ENCODE measurements at places on chromosomes 4 and X. TPM values are rescaled to one million over a fixed set of nuclear protein-coding genes. Genes with fewer than 3 reads are reported as not detected.

DNA sequence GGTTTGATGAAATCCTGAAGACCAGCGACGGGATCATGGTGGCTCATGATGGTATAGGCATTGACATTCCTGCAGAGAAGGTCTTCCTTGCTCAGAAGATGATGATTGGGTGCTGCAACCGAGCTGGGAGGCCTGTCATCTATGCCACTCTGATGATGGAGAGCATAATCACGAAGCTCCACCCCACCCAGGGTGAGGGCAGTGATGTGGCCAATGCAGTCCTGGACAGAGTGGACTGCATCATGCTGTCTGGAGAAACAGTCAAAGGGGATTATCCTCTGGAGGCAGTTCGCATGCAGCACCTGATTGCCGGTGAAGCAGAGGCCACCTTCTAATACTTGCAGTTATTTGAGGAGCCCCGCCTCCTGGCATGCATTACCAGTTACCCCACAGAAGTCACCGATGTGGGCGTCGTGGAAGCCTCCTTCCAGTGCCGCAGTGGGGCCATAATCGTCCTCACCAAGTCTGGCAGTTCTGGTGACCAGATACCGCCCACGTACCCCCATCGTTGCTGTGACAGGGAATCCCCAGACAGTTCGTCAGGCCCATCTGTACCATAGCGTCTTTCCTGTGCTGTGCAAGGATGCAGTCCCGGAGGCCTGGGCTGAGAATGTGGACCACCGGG is 140.1 kb downstream of the EDA2R start:
- no peak for DNase-seq

- DNase-seq = no peak
Observed at GRCh38 chrX:69428216-69428615, 75.9 kb upstream of the NALF2 start.

DNA sequence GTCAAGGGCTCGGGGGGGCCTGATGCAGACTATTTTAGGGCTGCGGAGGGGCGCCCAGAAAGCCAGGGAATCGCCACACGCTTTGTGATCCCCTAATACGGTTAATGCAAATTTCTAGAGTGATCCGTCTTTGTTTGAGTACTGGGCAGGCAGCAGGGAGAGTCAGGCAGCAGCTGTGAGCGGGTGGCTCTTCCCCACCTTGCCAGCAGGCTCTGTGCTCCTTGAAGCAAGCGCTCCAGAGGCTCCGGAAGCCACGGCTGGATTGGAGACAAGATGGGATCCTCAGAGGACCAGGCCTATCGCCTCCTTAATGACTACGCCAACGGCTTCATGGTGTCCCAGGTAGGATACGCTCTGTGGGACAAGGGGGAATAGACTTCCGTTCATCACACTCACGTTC is at the start of gene ASMT:
Gene ASMT, plus strand, starts transcription at position 133 of the 400 bp plus-strand sequence. Its CDS starts 141 bp downstream, at position 274.
- DNase-seq = no peak

DNA sequence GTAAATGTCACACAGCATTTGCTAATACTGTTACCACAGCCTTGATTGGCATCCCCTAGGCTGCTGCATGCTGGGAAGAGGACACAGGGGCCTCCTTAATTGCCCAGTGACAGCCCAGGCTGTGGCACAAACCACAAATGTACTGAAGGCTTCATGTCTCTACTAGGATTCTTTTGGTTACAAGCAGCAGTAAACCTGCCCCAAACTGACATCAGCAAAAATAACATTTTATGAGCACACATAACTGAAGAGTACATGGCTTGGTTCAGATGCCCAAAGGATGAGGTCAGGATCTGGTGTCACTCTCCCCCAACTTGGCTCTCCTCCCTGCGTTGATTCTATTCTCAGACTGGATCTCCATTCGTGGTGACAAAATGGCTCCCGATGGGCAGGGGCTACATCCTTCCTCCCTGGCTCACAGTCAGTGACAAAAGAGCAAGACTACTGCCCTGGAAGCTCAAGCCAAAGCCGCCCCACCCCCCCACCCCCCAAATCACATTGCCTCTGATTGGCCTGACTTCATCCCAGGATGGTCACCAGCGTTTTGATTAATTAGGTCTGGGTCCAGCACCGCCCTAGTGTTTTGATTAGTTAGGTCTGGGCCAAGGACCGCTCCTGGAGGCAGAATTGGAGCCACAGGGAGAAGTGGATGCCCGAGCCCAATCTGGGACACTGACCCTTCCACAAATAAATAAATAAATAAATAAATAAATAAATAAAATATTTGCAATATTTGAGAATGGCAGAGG is 180.5 kb upstream of the RBPJ start:
- no peak for DNase-seq

GRCh38 chr4:10611673-10612072 is 72.9 kb downstream of the CLNK start:
- no peak for DNase-seq

GRCh38 chr4:163603257-163603656 is 108.8 kb downstream of the TMA16 start:
- no peak for DNase-seq

DNA sequence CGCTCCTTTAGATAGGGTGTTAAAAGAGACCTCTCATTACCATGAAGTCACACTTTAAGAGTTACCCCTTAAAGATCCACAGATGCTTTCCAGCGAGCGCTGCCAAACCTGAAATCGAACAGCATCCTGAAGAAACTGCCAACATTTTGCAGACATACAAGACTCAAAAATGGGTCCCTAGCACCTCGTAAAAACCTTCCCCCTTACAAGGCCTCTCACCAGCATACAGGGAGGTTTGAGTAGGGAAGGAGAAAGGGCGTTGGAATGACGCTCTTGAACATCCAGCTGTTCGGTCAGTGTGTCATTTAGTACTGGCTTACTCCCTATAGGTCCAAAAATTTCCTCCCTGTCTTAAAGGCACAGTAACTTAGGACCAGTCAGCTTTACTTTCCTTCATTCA is 45.3 kb upstream of the PGRMC1 start:
- no peak for DNase-seq

DNA sequence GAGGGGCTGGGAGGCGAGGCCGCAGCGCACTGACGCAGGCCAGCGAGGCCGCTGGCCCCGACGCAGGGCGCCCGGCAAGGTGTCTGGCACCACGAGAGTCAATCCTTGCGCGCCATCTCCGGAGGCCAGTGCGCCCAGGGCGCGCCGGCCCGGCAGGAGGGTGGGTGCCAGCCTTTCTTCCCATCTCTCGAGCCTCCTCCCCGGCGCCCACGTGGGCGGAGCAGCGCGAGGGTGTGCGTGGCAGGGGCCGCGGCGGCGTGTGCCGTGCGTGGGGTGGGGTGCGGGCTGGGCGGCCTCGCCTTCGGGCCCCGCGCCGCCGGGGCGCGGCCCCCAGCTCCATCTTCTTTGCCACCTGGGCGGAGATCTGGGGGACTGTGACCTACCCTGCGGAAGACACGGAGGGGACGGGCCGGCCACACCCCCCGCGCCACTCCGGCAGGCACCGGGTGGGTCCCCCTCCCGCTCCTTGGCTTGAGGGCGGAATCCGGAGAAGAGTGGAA is 877 bp downstream of the JAKMIP1 start:
- DNase-seq = peak; percentile 59

DNA sequence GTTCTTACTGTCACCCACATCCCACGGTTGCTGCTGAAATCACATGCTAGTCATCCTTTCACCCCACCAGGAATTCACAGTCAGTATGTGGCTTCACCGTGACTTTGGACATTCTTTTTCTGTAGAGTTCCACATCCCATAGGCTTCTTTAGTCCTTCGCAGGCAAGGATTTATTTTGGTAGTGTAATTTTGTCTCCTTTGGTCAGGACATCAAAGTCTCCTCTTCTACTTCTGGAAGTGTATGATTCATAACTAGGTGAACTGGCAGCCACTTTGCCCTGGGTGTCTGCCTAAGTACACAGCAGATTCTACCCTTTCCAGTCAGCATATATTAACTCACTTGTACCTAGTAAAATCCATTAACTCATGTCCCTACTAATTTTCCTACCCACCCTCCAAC is 38.3 kb upstream of the MMAA start:
- no peak for DNase-seq

GRCh38 chr4:155889031-155889793 is 14.3 kb upstream of the TDO2 start:
- DNase-seq = no peak

- DNase-seq = no peak
Observed at GRCh38 chrX:12701628-12702027, 89.6 kb upstream of the PRPS2 start.

DNA sequence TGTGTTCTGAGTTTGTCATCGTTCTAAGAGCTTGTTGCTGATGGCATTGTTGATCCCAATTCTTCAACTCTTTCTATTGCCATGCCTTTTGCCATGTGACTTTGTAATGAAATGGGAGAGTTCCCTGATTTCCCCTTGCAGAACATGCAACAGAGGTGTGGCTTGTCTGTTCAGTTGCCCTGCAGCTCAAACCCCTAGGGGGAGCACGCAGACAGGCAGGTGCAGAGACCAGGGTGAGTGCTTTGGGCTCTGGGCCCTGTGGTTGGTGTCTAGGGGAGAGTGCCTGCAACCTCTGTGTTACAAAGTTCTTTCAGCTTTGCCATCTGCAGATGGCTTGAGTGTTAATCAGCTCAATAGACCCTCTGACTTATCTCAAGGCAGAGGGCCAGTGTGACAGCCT is 332.7 kb downstream of the MID1IP1 start:
- no peak for DNase-seq

GRCh38 chrX:30688641-30689040 is 35.4 kb downstream of the GK start:
- DNase-seq = no peak

DNA sequence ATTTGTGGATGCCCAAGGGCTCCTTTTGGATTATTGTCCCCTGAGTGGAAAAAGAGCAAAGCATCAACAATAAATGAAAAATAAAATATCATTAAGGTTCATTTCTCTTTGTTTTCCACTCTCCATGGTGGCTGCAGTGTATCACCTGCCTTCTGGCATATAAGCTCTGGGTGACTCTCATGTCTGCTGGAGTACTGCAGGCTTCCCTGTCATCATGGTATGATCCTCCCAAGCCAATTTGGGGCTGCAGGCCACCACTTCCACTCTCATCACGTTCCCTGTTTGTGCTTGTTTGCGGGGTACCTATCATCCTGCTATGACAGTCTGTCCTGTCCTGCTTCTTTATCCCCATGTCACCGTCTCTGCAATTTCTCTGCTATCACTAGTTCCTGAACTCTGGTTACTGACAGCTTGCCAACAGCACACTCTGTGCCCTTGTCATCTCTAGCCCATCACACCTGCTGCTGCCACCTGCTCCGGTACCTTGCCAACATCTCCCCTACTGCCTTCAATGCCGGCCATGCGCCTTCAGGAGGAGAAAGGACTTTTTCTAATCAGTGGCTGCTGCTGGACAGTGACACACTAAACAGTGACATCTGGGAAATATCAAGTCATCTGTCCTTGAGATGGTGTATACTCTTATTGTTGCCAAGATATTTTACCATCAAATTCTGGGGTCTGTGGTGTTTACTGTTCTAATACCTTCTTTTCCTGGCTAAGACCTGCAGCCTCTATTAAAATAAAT is 23.0 kb upstream of the FGF5 start:
- DNase-seq = no peak

DNA sequence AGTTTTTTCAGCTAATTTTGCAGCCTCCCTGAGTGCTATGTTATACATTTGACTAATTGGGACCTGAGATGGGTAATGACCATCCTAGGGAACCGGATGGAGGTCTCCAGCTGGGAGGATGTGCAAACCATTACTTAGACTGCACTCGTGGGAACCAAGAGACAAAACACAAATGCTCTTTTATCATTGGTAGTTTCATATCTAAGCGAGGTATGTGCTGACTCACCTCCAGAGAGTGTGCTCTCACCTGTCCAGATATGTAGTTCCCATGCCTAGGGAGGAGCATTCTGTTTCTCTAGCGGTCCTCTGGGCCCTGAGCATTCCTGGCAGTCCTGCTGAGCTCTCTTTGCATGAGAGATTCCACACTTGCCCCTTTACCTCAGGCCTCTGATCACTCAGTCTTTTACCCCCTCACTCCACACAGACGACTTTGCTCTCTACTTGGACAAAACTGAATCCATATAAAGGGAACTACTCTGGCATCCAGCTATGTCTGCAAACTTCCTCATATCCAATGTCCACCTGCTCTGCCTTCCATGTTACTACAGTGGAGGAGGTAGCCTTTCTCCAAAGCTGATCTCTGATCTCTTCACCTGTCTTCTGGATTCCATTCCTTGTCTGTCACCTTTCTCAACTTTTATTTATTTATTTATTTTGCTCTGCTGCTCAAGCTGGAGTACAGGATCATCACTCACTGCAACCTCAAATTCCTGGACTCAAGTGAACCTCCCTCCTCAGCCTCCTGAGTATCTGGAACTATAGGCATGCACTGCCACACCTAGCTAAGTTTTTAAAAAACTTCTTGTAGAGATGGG is 88.4 kb downstream of the LRP2BP start:
- no peak for DNase-seq

DNA sequence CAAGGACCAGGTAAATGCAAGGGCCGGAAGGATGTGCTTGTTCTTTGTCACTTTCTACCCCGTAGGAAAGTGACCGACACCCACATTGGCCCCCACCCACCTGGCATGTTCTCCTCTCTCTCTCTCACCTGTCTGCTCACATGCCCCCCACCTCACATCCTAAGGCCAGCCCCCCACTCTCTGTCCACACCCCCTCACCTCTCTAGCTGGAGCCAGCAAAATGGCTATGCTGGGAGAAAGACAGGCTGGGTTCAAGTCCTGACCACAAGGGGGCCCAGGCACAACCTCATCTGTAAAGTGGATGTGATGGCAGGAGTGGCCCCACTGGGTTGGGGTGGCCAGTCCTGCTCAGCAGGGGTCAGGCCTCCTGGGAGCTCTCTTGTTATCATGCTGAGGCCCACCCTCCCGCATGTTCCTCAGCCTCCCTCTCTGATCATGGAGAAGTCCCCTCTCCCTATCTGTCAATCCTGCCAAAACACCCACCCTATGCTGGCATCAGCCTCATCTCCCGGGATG is 1.7 kb upstream of the PPP2R2C start:
- no peak for DNase-seq

DNA sequence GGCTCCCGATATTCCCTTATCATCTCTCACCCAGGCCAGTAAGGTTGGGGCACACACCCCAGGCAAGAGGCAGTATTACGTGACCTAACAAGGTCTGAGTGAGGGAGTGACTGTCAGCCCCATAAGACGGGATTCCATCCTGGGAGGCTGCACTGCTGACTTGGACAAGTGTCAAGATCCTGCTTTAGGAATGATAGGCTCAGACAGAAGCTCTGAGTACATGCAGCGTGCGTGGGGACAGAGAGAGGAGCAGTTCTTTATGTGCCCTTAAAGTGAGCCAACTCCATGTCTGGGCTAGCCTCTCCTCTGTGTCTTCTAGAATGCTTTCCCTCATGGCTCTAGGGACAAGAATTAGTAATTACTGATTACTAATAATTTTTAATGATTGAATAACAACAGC is 142.2 kb upstream of the PRPS2 start:
- DNase-seq = no peak

Gene APLN
- 0.11 TPM for total RNA-seq

Gene FAM193A
- total RNA-seq = 26.9 TPM

Gene ZMAT1
- total RNA-seq = 3.2 TPM

Gene MAGEE2
- total RNA-seq = not detected

Gene HTN3
- total RNA-seq = not detected

Gene GLRA2
- total RNA-seq = not detected

Gene HERC3
- 31.8 TPM for total RNA-seq

Gene PSAPL1
- not detected for total RNA-seq

Gene SCML2
- 2.8 TPM for total RNA-seq

Gene BCORL1
- total RNA-seq = 12.1 TPM

Gene PRR32
- not detected for total RNA-seq

Gene ANOS1
- not detected for total RNA-seq

Measured in CD8-positive, alpha-beta memory T cell (primary cell).